ENCODE measurements at places on chromosomes 16 and 17.

DNA sequence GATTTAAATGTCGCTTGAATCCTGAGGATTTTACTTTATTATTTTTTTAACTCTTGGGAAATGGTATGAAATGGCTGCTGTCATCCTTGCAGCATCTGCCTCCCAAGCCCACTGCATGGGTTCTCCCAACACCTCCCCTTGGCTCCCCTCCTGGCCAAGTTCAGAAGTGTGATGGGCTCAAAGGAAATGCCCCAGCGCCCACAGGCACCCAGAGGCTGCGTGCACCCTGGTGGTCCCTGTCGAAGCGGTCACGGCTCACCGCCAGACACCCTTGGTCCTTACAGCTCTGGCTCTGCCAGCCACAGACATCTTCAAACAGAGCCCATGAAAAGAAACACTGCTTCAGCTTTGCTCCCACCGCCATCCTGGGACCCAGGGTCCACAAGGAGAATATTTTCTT lies 334.7 kb downstream of the SOX9 start:
- DNase-seq = no peak

GRCh38 chr17:901191-901950 lies 78.2 kb downstream of the NXN start:
- DNase-seq = peak; percentile 64

GRCh38 chr17:39174920-39175694 lies 9.1 kb upstream of the ARL5C start:
- no peak for DNase-seq

DNA sequence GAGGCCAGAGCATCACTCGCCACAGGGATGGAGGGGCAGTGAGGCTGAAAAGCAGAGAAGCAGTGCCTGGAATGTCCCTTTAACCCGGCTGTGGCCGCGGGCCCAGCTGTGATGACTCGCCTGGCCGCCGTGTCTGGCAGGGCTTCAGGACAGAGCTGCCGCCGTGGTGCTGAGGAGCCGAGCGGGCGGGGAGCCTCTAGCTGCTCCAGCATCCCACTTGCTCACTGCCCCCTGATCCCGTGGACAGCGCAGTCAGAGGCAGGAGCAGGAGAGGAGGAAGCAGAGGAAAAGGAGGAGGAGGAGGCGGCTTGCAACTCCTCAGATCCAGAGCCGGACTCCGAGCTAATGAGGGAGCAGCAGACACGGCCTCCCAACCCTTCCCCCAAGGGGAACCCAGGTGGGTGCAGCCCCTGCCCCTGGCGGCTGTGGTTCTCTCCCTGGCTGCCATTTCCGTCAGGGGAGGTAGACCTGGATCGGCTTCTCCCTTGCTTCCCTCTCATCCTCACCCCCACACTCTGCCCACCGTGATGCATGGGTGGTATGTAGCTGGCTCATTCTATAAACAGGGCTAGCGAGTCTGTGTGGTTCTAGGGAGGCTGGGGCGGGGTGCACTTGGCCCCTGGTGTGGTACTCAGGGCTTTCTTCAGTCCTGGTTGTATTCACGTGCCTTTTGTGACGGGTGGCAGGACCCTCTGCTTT lies 165.7 kb downstream of the CMIP start:
- DNase-seq = peak; percentile 69

DNA sequence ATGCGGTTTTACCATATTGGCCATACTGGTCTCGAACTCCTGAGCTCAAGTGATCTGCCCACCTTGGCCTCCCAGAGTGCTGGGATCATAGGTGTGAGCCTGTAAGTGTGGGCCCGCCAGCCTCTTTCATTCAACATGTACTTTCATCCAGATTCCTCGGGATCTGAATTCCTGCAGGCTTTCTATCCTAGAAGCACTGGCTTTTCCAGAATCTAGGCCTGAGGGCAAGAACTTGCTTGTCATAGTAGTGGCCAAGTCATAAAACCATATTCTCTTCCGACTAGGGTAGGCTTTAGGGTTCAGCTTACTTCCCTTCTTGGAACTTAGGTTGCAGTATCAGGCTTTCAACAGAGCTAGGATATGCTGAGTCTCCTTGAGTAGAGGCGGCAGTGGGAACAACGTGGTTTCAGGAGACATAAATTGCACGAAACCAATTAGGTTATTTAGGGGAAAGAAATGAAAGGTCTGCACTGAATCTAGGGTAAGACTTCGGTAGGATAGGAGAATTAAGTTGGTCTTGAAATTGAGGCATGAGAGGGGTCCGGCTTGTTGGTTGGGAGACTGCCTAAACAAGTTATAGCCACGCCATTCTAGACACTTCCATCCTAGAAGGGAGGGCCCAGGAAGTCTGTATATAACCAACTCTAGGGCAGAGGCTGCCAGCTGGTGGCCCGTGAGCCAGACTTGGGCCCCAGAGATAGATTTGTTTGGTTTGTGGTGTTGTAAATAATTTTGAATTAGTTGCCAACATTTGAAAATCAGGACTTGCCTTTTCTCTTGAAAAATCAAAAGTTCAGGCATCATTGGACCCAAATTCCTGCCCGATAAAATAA lies 15.6 kb downstream of the SLC7A6 start:
- no peak for DNase-seq

GRCh38 chr17:6583411-6583810 lies 27.1 kb upstream of the PITPNM3 start:
- DNase-seq = no peak

DNA sequence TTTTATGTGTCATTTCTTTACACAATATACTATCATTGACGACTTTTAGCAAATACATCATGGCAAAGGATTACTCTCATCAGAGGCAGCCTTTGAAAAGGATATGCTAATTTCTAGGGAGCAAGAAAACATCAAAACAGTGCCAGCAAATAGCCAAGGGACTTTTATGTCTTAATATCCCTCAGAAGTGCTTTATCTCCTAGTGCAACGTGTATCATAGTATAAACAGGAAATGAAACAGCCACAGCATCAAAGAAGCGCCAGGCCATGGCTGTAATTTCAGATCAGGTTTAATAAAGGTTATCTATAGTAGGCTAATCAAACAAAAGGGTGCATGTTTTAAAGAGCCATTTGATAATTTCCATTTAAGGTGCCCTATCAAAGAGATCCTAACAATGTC lies 159.9 kb downstream of the AXIN2 start:
- DNase-seq = no peak

DNA sequence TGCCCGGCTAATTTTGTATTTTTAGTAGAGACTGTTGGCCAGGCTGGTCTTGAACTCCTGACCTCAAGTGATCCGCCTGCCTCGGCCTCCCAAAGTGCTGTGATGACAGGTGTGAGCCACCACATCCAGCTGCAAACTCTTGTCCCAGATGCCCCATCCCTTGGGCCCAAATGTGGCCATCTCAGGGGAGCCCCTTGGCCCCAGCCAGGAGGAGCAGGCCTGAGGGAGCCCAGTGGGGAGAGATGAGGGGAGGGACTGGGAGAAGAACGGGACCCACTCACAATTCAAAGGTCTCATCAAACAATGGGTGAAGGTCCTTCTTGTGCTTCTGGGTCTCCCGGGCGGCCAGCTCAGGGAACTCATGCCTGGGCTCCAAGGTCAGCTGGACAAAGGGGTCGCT lies 14.5 kb downstream of the UNC13D start:
- DNase-seq = no peak

- DNase-seq = no peak
Measured at GRCh38 chr16:49055824-49056545, 225.7 kb downstream of the CBLN1 start.

DNA sequence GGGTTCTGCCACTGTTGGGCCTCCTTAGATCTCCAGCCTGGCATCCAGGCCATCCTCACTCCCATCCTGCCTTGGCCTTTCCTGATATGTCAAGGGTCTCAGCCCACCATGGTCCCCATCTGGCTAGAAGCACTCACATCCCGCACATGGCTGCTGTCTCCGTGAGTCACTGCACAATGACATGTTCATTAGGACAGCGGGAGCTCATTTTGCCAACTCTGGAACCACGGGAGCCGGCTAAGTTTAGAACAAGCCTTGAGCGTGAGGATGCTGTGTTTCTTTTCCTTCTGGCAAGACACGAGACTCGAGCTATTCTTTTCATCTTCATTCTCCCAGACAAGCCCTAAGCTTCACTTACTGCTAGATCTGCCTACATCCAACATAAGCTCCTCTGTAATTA lies 65.7 kb upstream of the KSR1 start:
- peak; percentile 31 for DNase-seq

DNA sequence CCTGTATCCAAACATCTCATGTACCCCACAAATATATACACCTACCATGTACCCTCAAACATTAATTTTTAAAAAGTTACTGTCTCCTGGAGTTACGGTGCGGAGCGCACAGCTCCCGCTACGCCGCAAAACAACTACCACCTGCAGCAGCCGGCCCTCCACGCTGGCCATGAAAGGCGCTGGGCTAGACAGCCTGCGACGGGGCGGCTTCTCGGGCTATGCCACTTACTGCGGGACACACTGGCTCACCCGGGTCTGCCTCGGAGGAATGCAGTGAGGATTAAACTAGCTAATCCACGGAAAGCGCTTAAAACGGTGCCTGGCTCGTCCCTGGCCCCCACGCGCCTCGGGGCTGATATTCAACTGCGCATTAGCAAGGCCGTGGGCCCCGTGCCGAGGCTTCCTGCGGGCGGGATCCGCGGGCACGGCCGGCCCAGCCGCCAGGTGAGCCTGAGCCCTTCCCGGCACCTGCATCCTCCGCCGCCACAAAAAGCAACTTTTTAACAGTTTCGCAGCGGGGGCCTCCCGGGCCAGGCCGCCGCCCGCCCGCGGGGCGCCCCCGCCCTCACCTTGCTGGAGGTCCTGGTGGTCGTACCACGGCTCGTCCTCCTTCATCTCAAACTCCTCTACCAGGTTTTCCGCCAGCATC lies 633 bp downstream of the CDR2 start:
- peak; percentile 70 for DNase-seq

DNA sequence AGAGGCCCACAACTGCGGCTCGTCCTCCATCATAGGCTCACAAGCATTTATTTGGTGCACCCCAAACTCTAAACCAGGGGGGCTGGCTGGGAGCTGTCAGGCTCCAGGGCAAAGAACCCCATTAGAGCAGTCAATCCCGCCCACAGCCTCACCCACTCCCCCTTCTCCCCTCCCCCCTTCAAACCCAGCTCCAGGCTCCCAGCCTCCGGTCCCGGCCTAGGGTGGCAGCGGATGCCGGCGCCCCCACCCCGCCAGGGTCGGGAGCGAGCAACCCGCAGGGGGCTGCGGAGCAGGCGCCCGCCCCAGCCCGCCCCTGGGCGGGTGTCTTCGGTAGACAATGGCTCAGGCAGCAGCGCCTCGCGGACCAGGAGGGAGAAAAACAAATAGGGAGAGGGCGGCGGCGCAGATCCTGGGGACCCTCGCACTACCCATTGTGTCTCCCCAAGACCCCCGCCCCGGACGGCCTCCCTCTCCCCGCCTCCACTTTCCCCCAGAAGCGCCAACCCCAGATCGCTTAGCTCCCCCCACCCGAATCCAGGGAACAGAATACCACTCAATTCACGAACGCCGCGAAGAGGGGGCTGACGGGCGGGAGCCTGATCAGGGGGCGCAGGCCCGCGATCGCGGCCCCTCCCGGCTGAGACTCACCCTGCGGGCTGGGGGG lies 572 bp downstream of the FAM171A2 start:
- no peak for DNase-seq

GRCh38 chr17:42698736-42699414 lies 16.5 kb downstream of the CNTNAP1 start:
- no peak for DNase-seq

DNA sequence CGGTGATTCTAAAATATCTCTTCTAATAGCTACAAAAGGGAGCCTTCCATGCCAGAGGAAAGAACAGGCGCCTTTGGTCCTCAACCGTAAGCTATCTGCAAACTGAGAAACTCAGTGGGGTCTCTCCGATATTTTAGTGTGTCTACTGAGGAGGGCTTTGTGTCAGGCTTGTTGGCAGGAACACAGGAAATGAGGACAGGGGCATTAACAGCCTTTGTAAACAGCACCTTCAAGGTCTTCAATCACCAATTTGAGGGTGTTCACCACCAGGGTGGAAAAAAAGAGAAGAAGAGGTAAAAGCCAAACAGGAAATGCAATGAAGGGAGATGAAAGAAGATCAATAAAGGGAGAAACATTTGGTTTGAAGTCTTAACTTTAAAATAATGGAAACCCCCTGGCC lies 580.1 kb upstream of the SALL1 start:
- DNase-seq = no peak

DNA sequence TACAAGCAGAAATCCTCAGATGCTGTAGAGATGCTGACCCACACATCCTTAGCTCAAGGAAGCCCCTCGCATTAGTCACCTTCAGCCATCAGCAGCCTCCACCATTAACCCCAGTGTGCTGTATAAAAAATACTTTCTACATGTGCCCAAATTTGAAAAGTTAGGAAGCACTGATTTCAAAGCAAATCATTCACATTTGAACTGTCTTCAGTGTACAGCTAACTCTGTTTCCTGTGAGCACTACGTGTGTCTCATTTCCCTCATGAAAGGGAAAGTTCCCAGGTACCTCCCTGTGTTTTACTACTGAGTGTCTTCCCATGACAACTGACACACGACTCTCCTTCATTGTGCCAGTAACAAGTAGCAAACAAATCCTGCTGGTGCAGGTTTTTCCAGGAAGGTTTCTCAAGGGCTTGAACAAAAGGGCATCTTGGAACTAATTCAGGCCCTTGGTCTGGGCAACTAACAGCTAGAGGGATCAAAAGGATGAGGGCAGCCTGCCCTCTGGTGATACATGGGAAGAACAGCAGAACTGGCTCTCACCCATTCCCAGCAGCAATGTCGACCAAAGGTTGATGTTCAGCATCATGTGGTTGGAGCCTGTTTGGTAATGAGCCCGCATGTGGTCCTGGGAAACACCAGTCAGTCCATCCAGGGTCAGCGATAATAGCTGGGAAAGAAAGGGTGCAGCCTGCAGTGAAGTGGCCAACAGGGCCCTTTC lies 4.0 kb downstream of the SLC35B1 start:
- DNase-seq = peak; percentile 86

DNA sequence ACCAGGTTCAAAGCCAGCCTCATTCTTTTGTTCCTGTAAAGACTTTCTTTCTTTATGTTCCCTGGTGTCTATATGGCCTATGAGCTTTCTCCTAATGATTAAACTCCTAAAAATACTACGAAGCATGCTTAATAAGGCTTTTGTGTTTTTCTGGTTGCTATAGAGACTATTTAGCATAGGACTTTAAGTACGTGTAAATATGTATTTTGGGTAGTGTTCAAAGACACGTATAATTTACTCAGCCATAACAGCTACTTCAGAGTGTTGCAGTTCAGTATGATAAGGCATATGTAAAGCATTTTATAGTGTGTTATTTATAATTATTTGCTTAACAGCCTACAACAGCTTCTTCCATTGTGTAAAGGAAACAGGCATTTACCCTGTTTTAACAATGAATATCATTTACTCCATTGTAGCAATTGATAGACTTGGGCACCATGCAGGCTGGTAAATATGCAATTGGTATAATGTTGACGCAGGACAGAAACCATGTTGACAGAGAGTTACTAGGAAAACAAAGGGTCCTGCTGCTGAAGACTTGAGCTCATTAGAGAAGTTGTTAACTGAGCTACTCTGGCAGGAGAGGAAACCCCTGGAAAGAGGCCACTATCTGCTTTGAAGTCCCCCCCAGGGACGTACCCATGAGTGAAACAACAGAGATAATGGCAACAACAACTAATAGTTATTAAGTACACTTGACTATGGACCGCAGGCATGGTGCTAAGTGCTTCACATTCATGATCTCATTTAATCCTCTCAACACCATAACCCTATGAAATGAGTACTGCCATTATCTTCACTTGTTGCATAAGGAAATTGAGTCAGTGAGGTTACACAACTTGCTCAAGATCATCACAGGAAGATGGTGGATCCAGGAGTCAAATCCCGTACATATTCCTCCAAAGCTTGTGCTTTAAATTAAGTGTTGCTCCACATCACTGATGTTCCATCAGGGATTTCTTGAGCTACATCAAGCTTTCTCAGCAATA lies 342.2 kb upstream of the DYNLRB2 start:
- no peak for DNase-seq

GRCh38 chr17:16818340-16818739 lies 128.3 kb downstream of the CCDC144A start:
- no peak for DNase-seq

GRCh38 chr17:81193470-81194224 lies 27.6 kb upstream of the AATK start:
- no peak for DNase-seq
